ENCODE measurements at places on chromosomes 5 and 9. TPM values are rescaled to one million over a fixed set of nuclear protein-coding genes. Genes with fewer than 3 reads are reported as not detected.

DNA sequence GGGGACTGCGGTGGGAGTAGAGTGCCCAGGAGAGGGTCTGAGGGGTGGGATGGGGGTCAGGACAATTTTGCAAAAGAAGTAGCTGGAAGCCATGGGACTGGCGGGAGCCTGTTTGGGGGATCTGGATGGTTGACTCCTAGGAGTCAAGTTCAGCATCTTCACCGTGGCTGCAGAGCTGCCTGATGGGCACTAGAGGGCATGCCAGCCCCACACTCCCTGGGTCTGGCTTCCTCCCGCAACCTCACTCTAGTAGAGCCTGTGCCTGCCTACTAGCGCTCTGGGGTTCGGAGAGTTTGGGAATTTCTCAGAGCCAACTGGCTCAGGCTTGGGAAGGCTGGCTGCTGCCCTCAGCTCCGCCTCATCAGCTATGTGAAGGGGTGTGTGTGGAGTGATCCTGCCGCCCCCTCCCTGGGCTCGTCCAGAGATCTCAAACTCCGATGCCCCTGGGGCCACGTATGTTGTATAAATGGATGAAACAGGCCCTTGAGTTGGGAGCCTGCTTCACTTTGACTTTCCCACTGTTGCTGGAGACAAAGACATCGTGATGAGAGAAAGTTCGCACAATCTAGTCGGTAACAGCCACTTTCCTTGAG lies 10.8 kb downstream of the TSPAN17 start:
- peak; percentile 83 for DNase-seq
- H3K27me3 ChIP-seq: no peaks in the 10 kb centered on the region
- no peaks in the 10 kb centered on the region for H3K4me1 ChIP-seq
- no peak overlapping the region for H3K4me3 ChIP-seq

DNA sequence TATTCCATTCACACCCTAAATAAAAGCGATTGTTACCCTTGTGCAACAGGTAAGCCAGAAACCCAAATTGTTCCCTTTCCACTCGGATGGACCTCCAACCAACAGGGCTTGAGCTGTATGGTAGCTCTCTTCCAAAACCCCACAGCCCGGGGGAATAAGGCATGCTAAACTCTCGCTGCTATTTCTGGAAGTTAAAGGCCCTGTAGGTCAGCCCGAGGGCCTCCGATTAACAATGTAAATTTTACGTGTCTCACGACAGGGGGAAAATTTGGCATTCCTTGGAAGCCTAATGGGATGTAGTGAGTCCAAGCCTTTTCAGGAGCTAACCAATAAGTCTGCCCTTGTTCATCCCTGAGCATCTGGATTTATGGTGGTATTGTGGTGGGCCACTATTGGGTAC lies 26.0 kb downstream of the CNOT8 start:
- no peak overlapping the region for H3K4me3 ChIP-seq
- DNase-seq: no peak
- no peaks in the 10 kb centered on the region for H3K27me3 ChIP-seq
- H3K36me3 ChIP-seq: no peaks in the 10 kb centered on the region
- H3K4me1 ChIP-seq: no peaks in the 10 kb centered on the region

DNA sequence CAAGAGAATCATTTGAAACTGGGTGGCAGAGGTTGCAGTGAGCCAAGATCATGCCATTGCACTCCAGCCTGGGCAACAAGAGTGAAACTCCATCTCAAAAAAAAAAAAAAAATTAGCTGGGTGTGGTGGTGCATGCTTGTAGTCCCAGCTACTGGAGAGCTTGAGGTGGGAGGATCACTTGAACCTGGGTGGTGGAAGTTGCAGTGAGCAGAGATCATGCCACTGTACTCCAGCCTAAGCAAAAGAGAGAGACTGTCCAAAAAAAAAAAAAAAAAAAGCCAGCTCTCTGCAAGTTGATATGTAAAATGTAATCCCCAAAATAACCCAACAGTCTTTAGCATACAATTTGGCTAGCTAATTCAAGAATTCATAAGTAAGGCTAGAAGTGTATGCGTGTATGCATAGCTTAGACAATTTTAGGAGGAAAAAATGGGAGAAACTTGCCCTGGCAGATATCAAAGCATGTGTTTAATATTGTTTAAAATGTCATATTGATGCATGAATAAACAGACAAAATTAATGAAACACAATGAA lies 36.3 kb downstream of the C5orf22 start:
- H3K36me3 ChIP-seq: no peaks in the 10 kb centered on the region
- H3K4me3 ChIP-seq: no peak overlapping the region
- H3K27ac ChIP-seq: no peak overlapping the region
- no peaks in the 10 kb centered on the region for H3K27me3 ChIP-seq
- no peaks in the 10 kb centered on the region for H3K4me1 ChIP-seq
- DNase-seq: no peak

Gene LMX1B
- 0.13 TPM for polyA plus RNA-seq

All from hepatocyte (in vitro differentiated cells).